Astrocyte (in vitro differentiated cells and primary cell): ENCODE measurements at places on chromosomes 2 and 18. TPM values are rescaled to one million over a fixed set of nuclear protein-coding genes. Genes with fewer than 3 reads are reported as not detected.

The REL gene
- total RNA-seq: 6.1 and 6.5 TPM in 2 replicates

- H3K36me3 ChIP-seq: no peaks in the 10 kb centered on the region
- H3K27ac ChIP-seq: no peak overlapping the region
- H3K27me3 ChIP-seq: no peaks in the 10 kb centered on the region
Observed at GRCh38 chr2:232875256-232876121, 5.4 kb downstream of the SNORC start.

GRCh38 chr2:140552634-140553033 is 1578.2 kb downstream of the LRP1B start:
- DNase-seq: no peak
- no peak overlapping the region for H3K27ac ChIP-seq
- H3K36me3 ChIP-seq: no peaks in the 10 kb centered on the region
- H3K27me3 ChIP-seq: no peaks in the 10 kb centered on the region
- H3K4me3 ChIP-seq: no peak overlapping the region

GRCh38 chr18:75054046-75054445 is 154.9 kb downstream of the PTGR3 start:
- no peaks in the 10 kb centered on the region for H3K36me3 ChIP-seq
- H3K4me1 ChIP-seq: no peaks in the 10 kb centered on the region
- no peak for DNase-seq

DNA sequence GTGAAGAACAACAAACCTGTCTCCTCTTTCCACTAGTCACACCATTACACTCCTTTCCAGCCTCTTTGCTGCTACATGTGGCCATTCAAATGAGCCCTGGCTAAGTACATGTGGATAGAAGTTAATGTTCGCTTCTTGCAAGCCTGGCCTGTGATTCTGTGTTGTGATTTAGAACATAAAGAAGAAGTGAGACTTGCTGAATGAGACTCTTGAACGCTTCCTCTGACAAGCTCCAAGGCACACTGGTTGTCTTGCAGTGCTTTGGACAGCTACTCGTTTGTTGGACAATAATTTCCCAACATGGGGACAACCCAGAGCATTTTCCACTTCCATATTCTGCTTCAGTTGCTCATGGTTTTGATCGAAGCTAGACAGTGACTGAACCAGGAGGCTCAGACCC is 57.3 kb downstream of the CCDC74A start:
- no peak overlapping the region for H3K4me3 ChIP-seq
- H3K27ac ChIP-seq: no peak overlapping the region
- H3K4me1 ChIP-seq: no peaks in the 10 kb centered on the region
- no peaks in the 10 kb centered on the region for H3K27me3 ChIP-seq
- H3K36me3 ChIP-seq: no peaks in the 10 kb centered on the region

DNA sequence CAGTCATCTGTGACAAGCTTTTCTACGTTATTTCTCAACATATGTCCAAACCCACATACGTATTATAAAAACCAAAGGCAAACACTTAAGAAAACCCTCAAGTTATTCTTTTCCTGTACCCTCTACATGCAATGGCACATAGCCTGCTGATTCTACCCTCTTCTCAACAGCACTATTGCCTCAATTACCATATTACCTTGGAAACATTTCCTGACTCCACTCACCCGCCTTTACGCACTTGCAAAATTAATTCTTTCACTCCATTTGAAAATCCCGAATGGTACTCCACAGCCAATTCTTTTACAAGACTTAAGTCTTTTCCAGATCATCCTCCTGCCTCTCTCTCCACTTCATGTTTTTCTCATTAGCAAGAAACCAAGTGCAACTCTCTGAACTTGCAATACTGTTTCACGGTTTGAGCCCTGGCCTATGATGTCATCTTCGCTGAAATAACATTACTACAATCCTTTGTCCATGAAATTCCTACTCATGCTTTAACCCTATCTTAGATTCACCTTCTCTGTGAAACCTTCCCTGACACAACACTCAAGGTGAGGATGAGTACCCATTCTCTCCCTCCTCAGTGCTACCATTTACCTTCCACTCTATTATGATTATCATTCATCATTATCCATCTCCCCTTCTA is 29.0 kb downstream of the SESTD1 start:
- peak; percentile 53 for DNase-seq
- no peaks in the 10 kb centered on the region for H3K36me3 ChIP-seq
- H3K27me3 ChIP-seq: no peaks in the 10 kb centered on the region
- H3K27ac ChIP-seq: no peak overlapping the region
- peaks cover 15% of the 10 kb centered on the region for H3K4me1 ChIP-seq

- H3K27ac ChIP-seq: peak overlapping the region; percentile 86
- peak overlapping the region; percentile 88 for H3K4me3 ChIP-seq
- no peaks in the 10 kb centered on the region for H3K27me3 ChIP-seq
- peaks cover 4% of the 10 kb centered on the region for H3K4me1 ChIP-seq
Observed at GRCh38 chr18:35289293-35289692, 736 bp downstream of the ZSCAN30 start.
